NCI-H1694 treated with DMSO at 0.1 percent for 48 hours (cell line): ENCODE measurements at places on chromosomes 13 and 19.

DNA sequence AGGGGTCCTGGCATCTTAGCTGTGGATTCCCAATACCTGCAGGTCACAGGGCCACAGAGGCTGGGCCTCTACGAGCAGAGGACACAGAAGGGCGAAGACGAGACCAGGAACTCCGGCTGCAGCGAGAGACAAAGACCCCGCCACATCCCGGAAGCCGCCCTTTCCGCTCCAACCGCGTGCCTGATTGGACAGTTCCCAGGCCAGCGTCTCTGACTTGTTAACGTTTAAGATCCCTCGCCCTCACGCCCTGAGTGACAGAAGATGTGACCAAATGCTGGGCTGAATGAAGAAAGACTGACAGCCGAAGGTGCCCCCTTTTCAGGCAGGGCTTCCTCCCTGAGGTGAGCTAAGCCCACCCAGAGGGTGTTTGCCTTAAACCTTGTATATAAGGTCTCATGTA lies at the start of gene ZNF98:
Gene ZNF98 (minus strand): TSS at position 136 of the 400 bp plus-strand sequence. CDS start 122 bp downstream, at position 14.
- DNase-seq = no peak

DNA sequence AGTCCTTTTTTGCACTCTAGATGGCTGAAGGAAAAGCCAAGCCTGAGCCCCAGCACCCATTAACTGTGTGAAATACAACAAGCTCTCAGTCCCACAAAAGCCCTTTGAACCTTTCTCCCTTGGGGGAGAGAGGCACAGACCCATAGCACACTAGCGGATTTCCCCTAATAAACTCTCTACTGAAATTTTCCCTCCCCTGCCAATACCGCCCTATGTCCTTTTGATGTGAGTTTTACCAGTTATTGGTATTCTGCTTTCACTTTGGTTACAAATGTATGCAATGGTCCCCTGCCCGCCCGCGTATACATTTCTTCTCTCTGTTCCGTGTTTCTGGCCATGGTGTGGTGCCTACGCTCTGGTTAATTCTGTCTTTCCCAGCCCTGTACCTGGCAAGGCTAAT lies 54.0 kb upstream of the MYO16 start:
- DNase-seq = no peak

GRCh38 chr13:30371649-30372265 lies 50.5 kb upstream of the UBE2L5 start:
- no peak for DNase-seq

DNA sequence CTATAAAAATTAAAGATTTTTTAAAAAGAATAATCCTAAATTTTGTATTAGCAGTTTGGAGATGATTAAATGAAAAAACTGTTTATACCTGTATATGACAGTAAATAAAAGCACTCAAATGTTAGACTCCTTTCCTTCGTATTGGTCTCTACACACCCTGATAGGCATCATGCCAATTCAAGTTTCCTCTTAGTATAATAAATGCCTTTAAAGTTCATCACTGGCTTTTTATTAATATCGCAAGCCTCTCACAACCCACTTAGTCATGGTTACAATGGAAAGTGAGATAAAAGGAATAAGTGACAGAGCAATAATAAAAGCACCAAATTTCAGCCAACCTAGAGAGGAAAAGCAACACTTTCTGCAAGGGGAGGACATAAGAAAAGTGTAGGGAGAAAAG lies 102.2 kb downstream of the PIBF1 start:
- no peak for DNase-seq

DNA sequence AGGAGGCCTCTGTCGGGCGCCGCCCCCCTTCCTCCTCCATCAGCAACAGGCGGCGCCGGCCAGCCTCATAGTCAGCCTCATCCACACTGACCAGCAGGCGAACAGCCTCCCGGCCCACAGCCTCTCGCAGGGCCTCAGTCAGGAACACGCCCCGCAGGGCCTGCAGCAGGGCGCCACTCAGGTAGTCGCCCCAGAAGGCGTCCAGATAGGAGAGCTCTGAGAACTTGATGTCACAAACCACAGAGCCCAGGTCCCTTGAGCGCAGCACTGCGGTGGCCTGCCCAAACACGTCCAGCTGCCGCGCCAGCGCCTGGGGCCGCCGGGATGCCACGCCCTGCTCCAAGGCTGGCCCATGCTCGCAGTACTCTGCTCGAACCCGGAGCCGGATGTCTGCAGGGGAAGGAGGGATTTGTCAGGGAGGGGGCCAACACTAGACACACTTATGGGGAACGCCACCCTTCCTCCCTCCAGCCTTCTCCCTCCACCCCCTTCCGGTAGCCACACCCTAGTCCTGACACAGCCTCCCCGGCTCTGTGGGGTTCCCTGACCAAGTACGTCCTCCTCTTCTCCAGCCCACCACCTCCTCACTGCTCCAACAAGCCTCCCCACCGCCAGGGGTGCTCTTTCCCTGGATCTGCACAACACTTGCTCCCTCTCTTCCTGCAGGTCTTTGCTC lies 17.9 kb downstream of the DEDD2 start:
- no peak for DNase-seq

- peak; percentile 94 for DNase-seq
Measured at GRCh38 chr19:4295972-4296771, 6.0 kb downstream of the TMIGD2 start.

GRCh38 chr13:70107498-70108281 lies at the start of gene ATXN8OS:
Gene ATXN8OS, plus strand, starts transcription at chr13:70107826.
- DNase-seq = no peak

DNA sequence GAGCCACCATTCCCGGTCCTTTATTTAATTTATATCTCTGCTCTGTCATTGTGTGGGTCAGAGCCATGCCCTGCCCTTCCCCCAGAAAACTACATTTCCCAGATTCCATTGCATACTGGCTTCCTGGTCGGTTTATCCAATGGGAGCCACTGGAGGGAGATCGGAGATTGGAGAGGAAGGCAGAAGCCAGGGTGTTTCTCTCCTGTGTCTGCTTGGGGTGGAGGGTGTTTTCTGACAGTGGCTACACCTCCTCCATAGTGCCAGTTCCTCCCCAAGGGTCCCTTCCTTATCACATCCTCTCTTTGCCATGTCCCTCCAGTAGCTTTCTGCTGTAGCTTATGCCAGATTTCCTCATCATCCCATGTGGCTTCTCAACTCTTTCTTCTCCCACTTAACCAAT lies 19.0 kb downstream of the OLFM2 start:
- peak; percentile 21 for DNase-seq

DNA sequence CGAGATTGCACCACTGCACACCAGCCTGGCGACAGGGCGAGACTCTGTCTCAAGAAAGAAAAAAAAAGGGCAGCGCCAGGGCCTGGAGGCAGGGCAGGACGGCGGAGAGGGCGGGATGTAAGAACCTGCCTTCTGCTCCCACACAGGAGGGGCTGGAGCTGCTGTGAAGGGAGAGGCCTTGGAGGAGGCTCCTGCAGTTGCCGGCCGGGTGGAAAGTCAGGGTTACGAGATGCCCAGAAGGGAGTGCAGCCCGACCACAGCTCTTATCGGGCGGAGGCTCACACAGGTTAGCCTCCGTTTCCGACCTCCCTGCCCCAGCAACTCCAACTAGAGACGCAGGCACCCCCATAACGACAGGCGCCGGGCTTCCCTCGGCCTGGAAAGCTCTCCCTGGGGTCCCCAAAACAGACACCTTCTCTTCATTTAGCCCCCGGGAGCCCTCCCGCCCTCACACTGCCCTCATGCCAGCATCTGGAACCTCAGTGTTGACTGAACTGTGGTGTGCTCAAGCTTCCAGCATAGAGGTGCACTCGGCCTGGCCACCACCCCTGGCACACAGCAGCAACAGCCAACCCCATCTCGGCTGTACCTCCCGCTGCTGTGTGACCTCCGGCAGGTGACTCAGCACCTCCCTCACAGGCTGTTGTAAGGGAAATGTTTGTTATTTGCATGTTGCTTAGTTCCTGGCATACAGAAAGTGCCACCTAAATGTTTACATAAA lies 1.4 kb downstream of the PLPP2 start:
- DNase-seq = no peak

DNA sequence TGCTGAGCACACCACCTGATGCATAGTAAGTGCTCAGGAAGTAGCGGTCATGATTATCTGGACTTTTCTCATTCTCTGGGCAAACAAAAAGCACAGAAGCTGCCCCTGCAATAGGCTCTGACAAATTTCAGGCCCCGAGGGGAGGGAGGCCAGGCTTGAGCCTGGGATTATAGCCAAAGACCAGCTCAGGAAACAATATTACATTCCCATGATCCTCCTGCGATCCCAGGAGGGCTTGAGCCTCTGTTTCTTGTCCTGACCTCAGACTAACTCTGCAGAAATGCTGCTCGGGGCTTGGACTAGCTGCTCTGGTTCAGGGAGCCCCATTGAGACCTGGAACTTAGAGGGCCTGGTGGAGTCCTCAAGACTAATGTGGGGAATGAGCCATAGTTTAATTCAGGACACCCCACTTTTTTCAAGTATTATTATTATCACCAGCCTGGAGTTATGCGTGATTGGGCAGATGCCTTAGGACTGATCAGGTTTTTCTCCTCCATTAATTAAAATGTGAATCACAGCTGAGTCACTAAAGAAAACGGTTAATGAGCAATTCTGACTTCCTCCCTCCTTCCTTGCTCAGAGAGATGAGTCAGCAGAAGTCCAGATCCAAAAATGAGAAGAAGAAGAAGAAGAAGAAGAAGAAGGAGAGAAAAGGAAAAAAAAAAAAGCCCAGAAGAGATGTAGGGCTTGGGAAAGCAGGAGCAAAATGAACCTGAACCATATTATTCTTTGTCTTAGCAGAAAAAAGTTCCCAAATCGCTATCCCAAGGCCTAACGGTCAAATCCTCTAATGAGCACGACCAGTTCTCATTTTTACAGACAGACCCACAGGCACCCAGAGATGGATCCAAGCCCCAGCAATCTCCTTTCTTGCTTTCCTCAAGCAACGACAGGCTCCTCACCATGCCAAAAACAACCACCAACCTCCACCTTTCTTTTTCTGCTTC lies 107.2 kb downstream of the CACNA1A start:
- DNase-seq = no peak

DNA sequence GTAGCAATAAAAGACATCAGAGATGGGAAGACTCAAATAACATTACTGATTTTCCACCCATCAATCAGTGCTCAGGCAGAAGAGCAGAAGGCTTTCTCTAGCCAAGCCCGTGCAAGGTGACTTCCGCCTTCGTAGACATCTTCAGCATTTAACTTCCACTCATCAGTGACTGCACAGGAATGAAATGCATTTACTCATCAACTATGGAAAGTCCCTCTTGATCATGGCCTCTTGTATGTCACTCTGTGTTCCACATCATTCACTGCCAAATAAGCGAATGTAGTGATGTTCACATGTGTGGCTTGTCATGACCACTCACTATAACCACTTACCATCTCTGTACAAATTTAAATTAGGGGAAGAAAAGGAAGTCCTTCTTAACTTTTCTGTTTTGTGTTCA lies 49.4 kb downstream of the SACS start:
- DNase-seq = no peak

DNA sequence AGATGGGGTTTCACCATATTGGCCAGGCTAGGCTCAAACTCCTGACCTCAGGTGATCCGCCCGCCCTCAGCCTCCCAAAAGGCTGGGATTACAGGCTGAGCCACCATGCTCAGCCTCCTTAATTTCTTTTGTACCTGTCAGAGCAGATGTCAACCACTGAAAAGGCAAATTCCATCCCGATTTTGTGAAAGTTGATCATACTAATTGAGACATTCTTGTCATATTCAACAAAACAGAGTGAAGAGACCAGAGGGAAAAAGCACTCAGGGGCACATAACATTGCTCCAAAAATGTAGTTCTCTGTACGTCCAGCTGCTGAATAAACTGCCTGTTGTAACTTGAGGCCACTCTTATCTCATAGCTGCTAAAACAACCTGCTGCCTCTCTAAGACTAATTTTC lies 27.4 kb upstream of the PSPC1 start:
- no peak for DNase-seq

DNA sequence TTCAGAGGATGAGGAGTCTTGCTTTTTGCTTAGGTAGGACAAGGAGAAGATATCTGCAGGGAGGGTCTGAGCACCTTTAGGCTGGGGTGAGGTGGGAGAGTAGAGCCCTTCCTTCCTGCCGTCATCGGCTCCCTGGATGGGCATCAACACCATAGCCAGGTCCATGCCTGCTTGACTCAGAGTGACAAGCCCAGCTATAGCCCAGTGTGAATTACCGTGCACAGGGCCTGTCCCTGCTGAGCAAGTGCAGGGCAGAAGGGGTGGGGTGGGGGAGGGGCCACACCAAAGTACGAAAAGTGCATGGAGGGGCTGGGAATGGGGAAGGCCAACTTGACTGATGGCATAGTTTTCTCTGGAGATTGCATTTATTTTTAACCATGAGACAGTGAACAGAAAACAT lies 30.3 kb upstream of the RNF113B start:
- DNase-seq = no peak

GRCh38 chr19:8113017-8113416 lies 36.4 kb downstream of the FBN3 start:
- DNase-seq = no peak

DNA sequence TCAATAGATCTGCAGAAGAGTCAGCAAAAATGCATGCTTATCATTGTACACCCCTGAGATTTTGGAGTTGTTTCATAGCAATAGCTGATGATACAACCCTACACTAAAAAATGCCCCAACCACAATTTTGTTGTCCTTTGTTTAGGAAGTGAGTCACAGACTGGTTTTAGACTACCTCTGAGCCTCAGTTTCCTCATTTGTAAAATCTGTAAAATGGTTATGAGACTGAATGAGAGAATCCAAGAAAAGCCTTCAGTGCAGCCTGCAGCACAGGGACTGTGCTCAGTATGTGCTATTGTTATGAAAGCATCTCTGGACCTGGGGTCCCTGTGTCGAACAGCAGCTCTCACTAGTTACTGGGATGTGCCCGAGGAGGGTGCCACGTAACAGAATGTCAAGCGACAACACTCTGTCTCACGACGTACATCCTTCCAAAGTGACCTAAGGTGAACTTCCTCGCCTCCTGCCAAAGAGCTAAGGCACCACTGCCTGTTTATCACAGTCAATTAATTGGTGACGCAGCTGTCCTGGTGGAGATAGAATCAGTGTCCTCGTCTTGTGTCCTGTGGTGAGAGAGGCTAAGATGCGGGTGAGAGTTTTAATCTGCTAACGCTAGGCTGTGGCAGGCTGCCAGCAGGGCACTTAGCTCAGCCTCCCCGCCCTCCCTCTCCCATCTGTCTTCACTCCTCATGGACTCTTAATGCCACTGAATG lies 18.1 kb downstream of the DHRS12 start:
- peak; percentile 91 for DNase-seq
